ENCODE measurements at places on chromosomes 12 and 14.

GRCh38 chr14:70118064-70118463 is 70.7 kb downstream of the SLC8A3 start:
- no peak for DNase-seq

DNA sequence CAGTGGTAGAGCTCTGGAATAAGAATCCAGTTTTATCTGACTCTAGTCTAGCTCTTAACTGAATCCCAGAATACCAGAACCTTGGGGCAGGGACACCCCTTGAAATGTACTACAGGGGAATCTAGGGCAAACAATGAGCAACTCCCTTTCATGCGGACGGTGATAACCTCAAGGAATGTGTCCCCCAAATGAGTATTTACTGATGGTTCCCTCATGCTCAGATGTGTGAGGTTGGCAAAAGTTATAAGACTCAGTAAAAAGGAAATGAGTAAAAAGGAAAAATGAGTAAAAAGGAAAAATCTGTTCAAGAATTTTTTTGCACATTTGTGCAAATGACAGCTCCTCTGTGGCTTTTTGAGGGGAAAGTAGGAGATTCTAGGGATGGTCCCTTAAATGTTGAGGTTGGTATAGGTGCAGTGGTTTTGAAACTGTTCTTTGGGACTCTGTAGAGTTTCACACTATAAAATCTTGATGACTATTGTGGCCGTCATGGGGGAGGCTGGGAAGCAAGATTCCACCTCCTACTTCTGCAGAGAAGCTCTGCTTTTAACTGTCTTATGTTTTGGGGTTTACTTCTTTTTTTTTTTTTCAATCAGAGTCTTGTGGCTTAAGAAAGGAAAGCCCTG is 58.6 kb downstream of the NRXN3 start:
- no peak for DNase-seq

DNA sequence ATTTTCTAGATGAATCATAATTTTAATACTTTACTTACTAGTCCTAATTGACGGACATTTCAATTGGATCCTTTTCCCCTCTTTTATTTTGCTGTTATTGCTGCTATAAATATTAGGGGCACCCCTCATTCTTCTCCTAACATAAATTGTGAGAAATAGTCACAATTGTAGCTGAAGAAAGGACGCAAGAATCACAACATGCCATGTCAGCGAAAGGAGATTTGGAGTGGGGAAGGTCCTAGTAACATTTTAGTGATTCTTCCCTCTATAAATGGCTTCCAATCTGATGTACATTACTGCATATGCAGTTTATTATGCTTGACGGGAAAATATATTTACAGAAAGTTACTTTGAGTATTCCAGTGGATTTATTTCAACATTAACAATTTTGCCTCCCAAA is 7.7 kb upstream of the PLEKHH1 start:
- no peak for DNase-seq

DNA sequence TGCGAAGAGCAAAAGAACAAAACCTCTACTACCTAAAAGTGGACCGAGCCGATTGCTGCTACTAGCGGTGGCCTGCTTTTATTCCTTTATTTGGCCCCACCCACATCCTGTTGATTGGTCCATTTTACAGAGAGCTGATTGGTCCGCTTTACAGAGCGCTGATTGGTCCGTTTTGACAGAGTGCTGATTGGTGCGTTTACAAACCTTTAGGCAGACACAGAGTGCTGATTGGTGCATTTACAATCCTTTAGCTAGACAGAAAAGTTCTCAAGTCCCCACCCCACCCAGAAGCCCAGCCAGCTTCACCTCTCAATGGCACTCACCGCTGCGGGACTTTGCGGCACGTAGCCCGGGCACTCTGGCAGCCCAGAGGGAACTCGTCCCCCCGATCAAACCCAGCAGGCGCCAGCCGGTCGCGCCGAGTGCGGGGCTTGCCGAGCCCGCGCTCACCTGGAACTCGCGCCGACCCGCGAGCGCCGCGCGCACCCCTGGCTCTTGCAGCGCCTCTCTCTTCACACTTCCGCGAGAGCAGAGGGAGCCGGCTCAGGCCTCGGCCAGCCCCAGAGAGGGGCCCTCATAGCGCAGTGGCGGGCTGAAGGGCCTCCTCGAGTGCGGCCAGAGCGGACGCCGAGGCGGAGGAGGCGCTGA is 8.7 kb upstream of the FGD4 start:
- DNase-seq: no peak

- peak; percentile 72 for DNase-seq
Measured at GRCh38 chr12:57772429-57773322, at the start of gene EEF1AKMT3. TSS of gene EEF1AKMT3 (plus strand) at chr12:57772614. CDS start at chr12:57772725, 111 bp downstream.

GRCh38 chr14:104772707-104773504 is 20.0 kb downstream of the SIVA1 start:
- no peak for DNase-seq

GRCh38 chr12:127560041-127560478 is 706.9 kb upstream of the TMEM132C start:
- DNase-seq: no peak

GRCh38 chr14:33287189-33287588 is 348.5 kb downstream of the NPAS3 start:
- no peak for DNase-seq

- DNase-seq: no peak
Measured at GRCh38 chr12:55642669-55643068, 6.0 kb downstream of the OR10P1 start.

- no peak for DNase-seq
Measured at GRCh38 chr12:24822121-24822899, 126.6 kb downstream of the BCAT1 start.

DNA sequence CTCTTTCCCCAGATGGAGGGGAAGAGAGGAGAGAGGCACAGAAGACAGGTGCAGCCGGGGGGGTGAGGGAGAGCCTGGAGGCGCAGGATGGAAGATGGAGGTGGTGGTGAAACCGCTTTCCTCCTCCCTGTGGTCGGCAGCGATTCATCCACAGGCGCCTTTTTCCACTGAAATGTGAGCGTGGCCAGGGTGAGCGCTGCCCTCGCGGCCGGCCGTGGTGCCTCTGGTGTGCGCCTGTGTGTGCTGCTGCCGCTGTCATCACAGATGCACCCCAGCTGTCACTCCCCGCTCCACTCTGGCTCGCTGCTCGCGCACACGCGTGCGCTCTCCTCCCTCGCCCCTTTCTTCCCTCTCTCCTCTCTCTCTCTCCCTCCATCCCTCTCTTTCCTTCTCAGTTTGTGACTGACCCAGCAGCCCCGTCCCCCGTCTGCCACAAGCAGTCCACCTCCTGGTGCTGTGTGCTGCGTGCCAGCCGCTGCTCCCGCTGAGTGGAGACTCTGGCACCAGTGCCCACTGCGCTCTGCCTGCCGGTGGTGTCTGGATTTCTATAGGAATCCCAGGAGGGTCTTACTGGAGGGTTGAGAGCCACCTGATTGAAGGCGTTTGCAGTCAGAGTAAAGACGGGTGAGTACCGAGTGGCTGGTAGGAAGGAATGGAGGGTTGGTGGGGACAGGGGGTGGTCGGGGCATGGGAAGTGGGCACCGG is at the start of gene LRTM2:
Gene LRTM2 (plus strand): TSS at position 375 of the 705 bp plus-strand sequence. CDS start 7,584 bp downstream, outside the sequence.
- no peak for DNase-seq

GRCh38 chr12:56221232-56221756 is 428 bp downstream of the RNF41 start:
- peak; percentile 36 for DNase-seq

GRCh38 chr12:103505371-103506236 is 9.8 kb upstream of the C12orf42 start:
- no peak for DNase-seq

DNA sequence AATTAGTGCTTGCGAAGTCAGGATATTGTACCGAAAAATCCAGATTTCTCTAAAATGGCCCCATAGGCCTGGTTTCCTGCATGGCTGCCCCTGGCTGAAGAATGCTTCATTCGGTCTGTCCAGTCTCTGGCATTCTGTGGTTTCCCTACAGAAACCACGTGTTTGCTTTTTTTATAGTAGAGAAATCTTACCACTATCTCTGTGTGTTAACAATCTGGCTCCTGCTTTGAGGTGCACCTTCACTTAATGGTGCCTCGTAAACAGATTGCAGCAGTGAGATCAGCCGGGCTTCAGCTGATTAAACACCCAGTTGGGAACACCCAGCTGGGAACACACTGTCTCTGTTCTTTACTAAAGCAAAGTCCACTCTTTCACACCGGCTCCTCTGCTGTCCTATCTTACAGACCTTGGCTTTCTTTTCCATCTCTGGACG is 6.7 kb upstream of the DNAAF2 start:
- DNase-seq: no peak

DNA sequence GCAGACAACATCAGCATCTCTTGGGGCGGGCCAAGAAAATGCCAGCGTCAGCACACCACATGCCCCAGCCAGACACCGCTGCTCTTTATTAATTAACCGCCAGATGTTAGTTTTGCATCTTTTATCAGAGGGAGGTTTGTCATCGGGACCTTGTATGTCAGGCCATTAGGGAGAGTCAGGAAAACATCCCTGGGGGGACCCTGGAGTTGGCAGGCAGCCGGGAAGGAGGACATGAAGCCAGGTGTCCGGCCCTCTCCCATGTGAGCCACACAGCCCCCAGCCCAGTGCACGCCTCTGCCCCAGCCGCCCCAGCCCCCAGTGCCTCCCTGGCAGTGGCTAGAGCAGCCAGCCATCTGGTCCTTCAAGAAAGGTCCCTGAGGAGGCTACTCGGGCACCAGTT is 56.9 kb upstream of the FAM222A start:
- no peak for DNase-seq

DNA sequence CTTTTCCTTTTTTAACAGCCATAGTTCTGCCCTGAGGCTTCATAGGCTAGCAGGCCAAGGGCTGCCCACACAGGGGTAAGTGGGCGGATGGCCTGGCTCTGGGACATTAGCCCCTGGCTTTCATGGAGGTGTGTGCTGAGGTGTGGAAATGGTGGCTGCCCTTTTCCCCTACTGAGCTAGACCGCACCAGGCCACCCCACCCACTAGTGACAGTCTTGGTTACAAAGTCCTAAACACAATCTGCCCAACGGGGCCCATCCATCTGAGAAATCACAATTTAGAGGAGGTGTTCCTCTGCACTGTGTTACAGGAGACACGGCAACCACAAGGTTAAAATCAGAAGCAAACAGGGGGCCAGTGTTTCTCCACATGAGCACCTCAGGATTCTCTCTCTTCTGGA is 35.6 kb downstream of the APPL2 start:
- no peak for DNase-seq

DNA sequence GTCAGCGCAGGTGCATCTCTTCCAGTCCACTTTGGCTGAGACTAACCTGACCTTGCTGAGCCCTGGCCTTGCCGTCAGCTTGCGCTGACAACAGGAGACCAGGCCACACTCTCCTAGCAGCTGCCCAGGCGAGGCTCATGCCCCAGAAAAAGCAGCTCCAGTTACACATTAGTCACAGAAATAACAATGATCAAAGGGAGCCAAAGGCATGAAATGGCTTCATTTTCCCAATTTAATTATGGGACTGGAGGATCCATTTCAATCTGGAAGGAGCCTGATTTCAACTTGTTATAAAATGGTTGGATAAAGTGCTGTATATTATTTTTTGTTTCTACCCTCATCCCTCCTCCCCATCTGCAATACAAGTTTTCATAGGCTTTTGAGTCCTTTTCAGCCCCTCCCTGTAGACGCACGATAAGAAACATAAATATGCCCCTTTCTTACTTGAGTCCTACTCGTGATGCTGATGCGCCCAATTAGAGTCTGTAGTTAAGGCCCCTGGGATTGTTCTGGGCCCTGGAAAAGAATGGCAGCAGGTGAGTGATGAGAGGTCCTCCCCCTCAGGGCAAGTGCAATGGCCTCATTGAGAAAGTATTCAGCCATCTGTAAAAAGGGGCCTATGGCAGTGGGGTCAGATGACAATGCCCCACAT is 376.0 kb downstream of the C12orf75 start:
- no peak for DNase-seq

DNA sequence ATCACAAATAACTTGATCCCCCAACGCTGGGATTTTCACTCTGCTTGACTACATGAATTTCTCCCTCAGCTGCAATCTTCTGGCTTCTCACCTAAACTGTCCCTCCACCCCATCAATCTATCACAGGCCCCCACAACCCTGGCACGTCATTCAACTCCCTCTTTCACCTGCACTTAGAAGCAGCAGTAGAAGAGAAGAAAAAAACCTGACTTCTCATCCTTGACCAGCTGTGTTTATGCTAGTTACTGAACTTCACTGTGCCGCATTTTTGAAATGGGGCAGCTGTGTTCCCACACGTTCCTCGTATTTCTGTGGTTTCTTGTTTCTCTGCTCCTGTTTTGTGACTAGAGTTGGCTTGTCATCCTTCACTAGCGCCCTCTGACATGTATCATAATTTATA is 35.0 kb downstream of the ITPR2 start:
- no peak for DNase-seq

DNA sequence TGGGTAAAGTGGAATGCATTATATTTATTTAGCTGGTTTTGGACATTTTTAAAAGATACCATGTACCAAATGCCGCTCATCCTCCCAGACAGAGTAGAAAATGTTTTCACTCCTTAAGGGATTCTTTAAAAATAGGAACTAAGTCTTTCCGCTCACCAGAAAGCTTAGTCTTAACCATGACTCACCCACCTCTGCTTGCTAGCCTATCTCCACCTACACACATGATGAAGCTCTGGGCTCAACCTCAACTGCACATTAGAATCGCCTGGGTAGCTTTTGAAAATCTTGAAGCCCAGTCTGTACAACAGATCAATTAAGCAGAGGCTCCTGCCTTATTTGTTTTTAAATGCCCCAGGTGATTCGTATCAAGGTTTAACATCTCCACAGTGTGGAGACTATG is 260.5 kb downstream of the NEDD1 start:
- peak; percentile 59 for DNase-seq

GRCh38 chr14:61196792-61197191 is 84.3 kb downstream of the TMEM30B start:
- no peak for DNase-seq

GRCh38 chr14:39766397-39767000 is 334.3 kb upstream of the FBXO33 start:
- no peak for DNase-seq

- no peak for DNase-seq
Measured at GRCh38 chr14:27085500-27085899, 487.7 kb upstream of the NOVA1 start.

DNA sequence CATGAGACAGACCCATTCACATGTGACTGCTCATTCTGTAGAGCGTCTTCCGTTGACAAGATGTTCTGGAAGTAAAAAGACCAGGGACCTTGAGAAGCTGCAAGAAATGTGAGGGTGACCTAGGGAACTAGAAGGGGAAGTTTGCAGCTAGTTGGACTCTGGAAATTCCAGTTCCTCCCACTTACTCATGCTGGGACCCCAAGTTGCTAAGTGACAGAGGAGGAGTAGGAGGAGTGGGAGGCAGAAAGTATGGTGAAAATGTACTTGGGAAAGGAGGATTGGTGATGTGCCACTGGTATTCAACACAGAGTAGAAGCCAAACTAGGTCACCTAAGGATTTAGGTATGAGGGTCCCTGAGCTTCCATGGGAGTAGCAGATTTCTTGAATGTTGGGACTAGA is 132.4 kb downstream of the KCNA5 start:
- no peak for DNase-seq

DNA sequence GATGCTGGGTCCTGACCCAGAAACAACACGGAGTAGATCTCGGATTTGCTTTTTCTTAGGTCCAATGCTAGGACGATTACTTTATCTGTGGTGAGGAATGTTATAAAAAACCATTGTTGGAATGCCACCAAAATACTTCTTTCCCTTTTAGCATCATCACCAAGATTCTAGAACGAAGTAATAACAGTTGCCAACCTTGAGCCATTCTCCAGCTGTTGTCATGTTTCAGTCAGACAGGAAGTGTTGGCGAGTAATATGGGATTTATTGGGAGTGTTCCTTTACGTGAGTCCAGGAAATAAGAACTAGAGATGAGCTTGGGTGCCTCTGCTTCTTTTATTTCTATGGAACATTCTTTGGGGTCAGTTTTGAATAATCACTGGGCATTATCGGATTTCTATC is 892.9 kb downstream of the DIO2 start:
- peak; percentile 5 for DNase-seq

All from NCI-H446 (cell line).